ENCODE measurements at places on chromosomes 11 and 22.

GRCh38 chr11:83459798-83460197 lies 173.6 kb upstream of the CCDC90B start:
- no peak for DNase-seq

GRCh38 chr11:127063241-127063640 lies 62.7 kb upstream of the KIRREL3 start:
- DNase-seq, result no peak

GRCh38 chr11:108975026-108975425 lies 310.2 kb downstream of the DDX10 start:
- DNase-seq, result no peak

DNA sequence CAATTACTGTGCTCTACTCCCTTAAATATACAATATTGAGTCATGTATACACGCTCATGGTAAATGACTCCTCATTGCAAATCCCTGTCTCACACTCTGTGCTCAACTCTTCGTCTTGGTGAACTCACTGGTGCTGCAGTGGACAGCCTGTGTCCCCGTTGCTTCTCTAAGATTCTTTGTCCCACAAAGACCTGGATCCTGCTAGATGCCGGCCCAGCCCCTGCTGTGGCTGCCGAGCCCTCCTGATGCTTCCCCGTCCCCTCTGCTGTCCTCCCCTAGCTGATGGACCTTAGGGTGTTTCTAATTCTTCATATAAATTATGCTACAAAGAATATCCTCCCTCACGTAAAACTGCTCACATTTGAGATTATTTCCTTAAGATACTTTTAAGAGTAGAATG lies 5.5 kb downstream of the APOL2 start:
- no peak for DNase-seq

DNA sequence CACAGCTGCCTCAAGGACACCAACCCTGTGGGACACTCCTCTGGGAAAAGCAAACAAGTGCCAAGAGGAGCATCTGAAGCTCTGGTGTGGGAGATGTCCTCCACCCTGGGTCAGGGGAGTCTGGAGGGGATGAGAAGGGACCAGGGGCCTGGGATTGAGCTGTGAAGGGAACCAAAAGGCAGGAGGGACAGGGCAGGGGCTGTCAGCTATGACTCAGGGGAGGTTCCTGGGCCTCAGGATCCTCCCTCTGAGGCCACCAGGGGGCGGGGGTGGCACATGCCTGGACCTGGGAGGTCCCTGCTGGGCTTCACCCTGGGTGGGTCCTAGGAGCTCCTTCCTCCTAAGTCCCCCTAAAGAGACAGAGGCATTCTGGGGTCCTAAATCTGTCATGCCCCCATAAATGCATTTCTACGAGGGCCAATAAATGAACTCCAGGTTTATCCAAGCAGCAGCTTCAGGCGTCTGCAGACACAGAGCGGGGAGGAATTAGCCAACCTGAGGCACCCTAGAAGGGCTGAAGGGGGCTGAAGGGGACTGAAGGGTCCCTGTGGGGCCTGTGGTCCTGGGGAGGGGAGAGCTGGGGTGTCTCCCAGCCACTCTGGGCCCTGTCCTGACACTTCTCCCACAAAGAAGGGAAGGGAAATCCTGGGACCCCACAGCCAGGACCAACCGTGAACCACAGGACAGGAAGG lies 31.9 kb upstream of the IGLL5 start:
- DNase-seq, result peak; percentile 23

DNA sequence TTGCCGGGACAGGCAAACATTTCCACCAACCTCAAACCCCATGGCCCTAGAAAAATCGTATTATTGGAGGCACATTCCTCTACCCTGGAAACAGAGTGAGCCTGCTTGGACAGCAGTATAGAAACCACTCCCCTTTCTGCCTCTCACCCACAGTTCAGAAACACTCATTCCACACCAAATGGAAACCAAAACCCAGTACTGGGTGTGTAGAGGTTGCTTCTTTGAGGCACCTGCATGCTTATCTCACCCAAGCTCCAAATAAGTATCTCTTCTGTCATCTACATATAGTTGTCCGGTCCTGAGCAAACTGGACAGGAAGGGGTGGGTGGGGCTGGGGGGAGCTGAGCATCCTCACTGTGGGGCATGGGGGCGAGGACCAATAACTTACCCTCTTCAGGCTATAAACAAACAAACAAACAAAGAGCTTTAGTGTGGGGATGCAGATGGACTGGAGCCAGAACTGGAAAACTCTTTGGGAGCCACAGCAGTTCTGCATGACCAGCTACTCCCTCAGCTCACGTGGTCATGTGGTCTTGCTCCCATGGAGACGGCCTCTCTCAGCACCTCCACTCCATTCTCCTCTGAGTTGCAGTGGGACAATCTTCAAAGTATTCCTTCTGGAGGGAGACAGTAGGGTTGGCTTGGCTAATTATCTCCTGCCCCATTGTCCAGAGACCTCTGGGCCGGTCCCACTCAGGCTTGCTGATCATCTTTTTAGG lies 1.0 kb upstream of the PLAAT2 start:
- DNase-seq, result no peak

GRCh38 chr11:123158033-123159003 lies 36.7 kb downstream of the CLMP start:
- no peak for DNase-seq

DNA sequence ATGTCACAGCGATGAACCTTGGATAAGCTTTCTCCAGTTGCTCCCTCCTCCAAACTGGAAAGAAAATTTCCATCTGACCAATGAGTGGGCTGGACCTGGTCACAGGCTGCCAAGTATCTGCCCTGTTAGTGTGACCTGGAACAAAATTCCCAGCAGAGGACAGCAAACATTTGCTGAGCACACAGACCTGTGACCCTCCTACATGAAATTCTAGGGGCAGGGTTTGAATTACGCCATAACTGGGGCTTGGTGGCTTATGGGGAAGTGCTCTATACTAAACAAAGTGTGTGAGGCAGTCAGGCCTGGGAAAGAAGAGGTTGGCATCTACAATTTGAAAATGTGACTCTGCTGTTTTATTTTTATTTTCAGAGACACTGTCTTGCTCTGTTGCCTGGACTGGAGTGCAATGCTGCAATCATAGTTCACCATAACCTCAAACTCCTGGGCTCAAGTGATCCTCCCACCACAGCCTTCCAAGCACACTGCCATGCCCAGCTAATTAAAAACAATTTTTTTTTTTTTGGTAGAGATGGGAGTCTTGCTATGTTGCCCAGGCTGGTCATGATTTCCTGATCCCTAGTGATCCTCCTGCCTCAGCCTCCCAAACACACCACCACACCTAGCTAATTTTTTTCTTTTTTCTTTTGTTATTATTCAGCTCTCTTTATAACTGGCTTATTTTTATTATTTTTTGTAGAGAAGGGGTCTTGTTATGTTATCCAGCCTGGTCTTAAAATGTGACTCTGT lies 13.6 kb upstream of the XBP1 start:
- DNase-seq, result no peak

- no peak for DNase-seq
Observed at GRCh38 chr11:121553389-121553788, 100.6 kb upstream of the SORL1-AS1 start.

DNA sequence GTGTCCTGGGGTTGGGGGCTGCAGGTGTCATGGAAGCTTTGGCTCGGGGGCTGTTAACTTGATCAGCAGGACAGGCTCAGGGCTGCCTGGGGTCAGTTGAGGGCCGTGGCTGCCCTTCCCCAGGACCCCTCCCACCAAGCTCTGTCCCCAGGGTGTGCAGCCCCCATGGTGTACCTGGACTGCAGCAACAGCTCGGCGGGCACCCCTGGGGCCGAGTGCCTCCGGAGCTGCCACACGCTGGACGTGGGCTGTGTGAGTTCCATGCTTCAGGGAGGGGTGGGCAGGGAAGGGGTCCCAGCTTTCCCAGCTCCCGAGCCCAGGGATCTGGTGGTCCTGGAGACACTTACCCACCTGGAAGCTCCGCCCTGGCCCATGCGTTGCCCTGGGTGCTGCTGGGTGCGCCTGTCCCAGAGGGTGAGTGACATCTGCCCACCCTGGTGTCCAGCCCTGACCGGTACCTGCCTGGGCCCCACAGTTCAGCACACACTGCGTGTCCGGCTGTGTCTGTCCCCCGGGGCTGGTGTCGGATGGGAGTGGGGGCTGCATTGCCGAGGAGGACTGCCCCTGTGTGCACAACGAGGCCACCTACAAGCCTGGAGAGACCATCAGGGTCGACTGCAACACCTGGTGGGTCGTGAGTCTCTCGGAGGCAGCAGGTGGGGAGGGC lies 11.3 kb downstream of the MUC5B start:
- no peak for DNase-seq

GRCh38 chr11:131893988-131894387 lies 523.6 kb downstream of the NTM start:
- no peak for DNase-seq

GRCh38 chr11:31986201-31986889 lies 104.5 kb upstream of the RCN1 start:
- DNase-seq, result no peak

DNA sequence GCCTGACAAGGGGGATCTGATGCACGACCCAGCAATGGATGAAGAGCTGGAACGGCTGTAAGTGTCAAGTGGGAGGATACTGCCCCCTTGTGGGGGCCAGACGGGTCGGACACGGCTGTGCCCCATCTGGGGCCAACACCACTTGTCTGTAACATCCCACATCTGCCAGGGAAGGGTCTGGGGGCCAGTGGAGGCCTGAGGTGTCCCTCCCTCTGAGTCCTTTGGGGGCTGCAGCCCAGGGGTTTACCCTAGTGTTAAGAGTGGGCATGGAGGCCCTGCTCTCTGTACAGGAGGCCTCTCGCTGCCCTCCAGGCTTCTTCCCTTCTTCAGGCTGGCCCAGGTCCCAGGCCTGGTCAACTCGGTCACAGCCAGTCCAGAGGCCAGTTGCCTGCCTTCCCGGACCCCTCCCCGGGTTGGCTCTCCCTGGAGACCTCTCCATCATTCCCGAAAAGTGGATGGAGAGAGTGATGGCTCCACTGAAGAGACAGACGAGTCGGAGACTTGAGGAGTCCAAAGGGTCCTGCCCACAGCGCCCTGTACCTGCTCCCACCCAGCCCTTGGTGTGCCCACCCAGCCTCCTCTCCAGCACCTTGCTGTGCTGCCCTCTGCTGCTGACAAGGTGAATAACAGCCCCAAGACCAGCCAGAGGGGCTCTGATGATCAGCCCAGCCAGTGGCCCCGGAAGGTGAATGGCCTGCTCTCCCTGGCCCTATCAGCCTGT lies 15.4 kb downstream of the ARFGAP2 start:
- peak; percentile 46 for DNase-seq

DNA sequence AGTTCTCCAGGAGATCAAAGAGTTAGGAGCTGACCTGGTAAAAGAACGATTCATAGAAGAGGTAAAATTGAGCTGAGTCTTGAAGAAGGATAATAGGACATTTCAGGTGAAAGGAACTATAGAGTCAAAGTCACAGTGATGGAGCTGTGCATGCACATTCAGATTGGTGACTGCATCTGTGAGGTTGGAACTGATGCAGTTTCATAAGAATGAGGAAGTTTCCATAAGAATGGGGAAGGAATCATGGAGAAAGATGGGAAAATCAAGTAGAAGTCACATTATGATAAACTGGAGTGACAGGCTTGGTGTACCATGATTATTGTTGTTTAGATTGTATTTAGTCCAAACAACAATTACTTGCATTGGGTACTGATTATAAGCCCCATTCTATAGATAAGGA lies 232.2 kb downstream of the FAM76B start:
- DNase-seq, result no peak

- DNase-seq, result peak; percentile 35
Observed at GRCh38 chr22:32660292-32660691, 141.2 kb upstream of the TIMP3 start.

- no peak for DNase-seq
Observed at GRCh38 chr11:9493492-9493891, 32.7 kb downstream of the ZNF143 start.

DNA sequence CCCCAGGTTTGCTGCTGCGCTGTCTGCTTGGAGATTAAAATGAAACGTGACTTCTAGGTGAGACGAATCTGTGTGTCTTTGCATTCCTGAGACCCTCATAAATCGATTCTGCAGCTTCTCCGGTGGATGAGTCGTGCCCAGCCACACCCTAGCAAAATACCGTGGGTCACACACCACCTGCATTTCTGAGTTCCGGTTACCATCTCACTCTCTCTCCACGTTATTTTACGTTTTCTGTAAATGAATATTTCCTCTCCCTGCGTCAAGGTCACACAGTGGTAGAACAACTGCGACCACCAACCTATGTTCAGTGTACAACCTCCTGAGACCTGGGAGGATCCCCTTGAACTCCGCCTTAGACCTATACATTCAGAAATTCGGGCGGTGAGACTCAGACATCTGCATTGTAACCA lies 1.1 kb downstream of the YWHAH start:
- no peak for DNase-seq

- DNase-seq, result no peak
Observed at GRCh38 chr11:60927600-60927999, 3.3 kb downstream of the TMEM132A start.

DNA sequence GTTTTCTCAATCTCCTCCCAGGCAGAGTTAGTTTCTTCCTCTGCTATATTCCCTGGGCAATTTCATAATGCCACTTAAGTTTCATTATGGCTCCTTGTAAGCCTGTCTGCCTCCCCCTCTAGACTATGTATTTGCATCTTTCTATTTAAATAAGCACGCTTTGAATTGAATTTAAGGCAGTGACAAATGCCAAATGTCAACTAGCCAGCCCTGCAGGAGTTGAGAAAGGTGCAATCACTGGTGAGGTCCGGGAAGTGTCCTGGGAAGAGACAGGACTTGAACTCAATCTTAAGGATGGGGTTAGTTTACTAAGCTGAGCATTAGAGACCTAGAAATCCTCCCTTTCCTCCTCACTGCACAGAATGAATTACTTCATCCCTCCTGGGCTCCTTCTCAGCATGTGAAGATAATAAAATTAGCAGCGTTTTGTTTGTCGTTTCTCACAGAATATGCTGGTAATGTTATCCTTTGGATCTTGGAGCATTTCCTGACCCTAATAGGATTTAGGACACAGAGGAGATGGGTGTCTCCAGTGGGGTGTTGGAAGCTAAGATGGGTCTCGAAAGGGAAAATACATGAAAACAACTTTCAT lies 1.6 kb downstream of the TCP11L1 start:
- DNase-seq, result no peak

GRCh38 chr11:122523846-122524805 lies 131.4 kb upstream of the UBASH3B start:
- no peak for DNase-seq

GRCh38 chr11:106418791-106419190 lies 341.3 kb downstream of the AASDHPPT start:
- DNase-seq, result no peak

GRCh38 chr11:2293531-2293971 lies 8.2 kb downstream of the C11orf21 start:
- no peak for DNase-seq

GRCh38 chr11:116832350-116833290 lies 2.9 kb downstream of the APOC3 start:
- no peak for DNase-seq

DNA sequence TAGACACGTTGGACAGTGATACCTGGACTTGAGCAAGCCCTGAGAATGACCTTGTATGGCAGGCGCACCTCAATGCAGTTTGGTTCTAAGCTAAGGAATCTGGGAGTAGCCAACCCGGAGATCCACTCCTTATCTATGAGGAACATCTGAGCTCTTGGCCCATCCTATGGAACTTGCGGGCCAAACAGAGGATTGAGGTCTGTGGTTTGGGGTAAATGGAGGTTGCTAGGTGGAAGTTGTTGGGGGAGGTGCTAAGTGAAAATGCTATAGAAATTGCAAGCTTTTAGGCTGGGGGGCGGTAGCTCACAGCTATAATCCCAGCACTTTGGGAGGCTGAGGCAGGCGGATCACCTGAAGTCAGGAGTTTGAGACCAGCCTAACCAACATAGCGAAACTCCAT lies 8.9 kb downstream of the GDPD5 start:
- no peak for DNase-seq
